ENCODE measurements at places on chromosomes 2 and 18.

DNA sequence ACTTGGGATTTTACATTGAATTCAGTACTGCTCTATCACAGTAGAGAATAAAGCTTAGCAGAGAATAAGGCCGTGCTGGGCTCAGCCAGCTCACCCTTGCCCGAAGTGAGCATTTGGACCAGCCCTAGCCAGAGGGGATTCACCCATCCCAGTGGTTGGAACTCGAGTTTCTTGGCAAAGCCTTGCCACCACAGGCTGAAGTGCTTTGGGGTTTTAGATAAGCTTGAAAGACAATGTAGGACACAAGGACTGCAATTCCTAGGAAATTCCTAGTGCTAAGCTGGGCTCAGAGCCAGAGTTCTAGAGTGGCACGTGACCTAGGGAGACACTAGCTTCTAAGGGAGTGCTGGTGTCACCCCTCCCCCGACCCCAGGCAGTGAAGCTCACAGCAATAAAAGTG lies 28.0 kb downstream of the SERPINB11 start:
- no peak for DNase-seq
- no peaks in the 10 kb centered on the region for H3K36me3 ChIP-seq
- H3K4me3 ChIP-seq: no peak overlapping the region
- H3K4me1 ChIP-seq: no peaks in the 10 kb centered on the region

GRCh38 chr18:34710934-34711333 lies 836 bp downstream of the DTNA start:
- H3K4me1 ChIP-seq: no peaks in the 10 kb centered on the region
- no peak for DNase-seq
- H3K36me3 ChIP-seq: no peaks in the 10 kb centered on the region
- no peak overlapping the region for H3K27ac ChIP-seq

- DNase-seq: no peak
- no peaks in the 10 kb centered on the region for H3K27me3 ChIP-seq
- no peak overlapping the region for H3K27ac ChIP-seq
- no peaks in the 10 kb centered on the region for H3K36me3 ChIP-seq
Measured at GRCh38 chr2:120470041-120470965, 124.4 kb downstream of the INHBB start.

DNA sequence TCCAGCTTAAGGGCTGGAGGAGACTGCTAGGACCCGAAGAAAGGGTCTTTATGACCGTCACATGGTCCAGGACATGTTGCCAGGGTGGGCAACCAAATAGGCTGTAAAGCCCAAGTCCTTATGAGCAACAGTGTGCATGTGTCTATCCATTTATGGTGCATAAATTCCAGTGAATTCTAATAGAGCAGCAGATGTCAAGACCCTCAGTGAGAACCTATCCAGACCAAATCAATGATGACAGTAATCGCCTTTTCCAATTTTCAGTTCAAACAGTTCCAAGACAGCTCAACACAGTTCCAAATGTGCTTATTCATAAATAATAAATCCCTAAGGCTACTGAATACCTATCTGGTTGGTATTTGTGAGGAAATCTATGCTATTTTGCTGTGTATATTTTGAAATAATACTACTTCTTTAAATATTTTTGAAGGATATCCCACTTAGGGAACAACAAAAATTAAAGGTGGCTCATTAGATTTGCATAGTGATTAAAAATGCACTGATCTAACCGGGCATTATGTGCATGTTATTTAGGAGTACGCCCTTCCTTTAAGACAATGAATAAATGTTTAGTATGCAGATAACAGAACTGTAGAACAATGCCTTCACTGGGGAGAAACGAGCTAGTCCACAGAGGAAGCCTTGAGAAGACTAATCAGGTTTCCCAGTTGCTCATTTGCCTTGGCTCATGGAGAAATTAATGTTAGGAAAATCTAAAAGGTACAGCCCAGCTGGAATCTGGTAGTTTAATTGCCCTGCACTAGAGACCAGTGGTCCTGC lies 519.5 kb upstream of the CHAC2 start:
- H3K36me3 ChIP-seq: no peaks in the 10 kb centered on the region
- H3K4me3 ChIP-seq: no peak overlapping the region
- no peak for DNase-seq
- no peaks in the 10 kb centered on the region for H3K27me3 ChIP-seq

- no peaks in the 10 kb centered on the region for H3K4me1 ChIP-seq
- H3K4me3 ChIP-seq: no peak overlapping the region
- no peaks in the 10 kb centered on the region for H3K27me3 ChIP-seq
- no peaks in the 10 kb centered on the region for H3K36me3 ChIP-seq
- no peak for DNase-seq
Measured at GRCh38 chr18:66778048-66778447, 174.2 kb upstream of the CDH19 start.

GRCh38 chr18:36296650-36297416 lies 680 bp upstream of the FHOD3 start:
- DNase-seq: no peak
- H3K36me3 ChIP-seq: no peaks in the 10 kb centered on the region
- H3K27ac ChIP-seq: no peak overlapping the region
- no peak overlapping the region for H3K4me3 ChIP-seq

GRCh38 chr2:73134471-73134870 lies 21.7 kb upstream of the RAB11FIP5 start:
- no peak overlapping the region for H3K4me3 ChIP-seq
- H3K27ac ChIP-seq: no peak overlapping the region
- no peaks in the 10 kb centered on the region for H3K36me3 ChIP-seq
- no peak for DNase-seq
- H3K27me3 ChIP-seq: no peaks in the 10 kb centered on the region

- H3K4me3 ChIP-seq: no peak overlapping the region
- no peaks in the 10 kb centered on the region for H3K36me3 ChIP-seq
Measured at GRCh38 chr2:74789271-74789670, 44.7 kb upstream of the HK2 start.

DNA sequence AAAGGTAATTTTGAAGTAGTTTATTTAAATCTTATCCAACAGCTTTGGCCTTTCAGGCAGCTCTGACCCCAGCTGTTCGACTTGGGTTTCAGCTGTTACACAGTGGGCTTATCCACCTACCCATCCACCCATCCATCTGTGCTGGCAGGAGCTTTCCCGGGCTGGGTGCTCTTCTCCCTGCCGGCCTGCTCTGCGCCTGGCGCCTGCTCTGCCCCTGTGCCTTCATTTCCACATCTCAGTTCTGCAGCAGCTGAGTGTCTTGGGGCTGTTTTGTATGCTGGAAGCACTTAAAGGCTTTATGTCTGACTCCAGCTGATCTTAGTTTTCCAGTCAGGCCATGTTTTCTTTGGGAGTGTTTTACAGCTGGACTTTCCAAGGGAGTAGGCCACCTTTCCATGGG lies 24.2 kb downstream of the LDLRAD4 start:
- no peaks in the 10 kb centered on the region for H3K36me3 ChIP-seq
- H3K4me1 ChIP-seq: no peaks in the 10 kb centered on the region

- DNase-seq: no peak
- no peaks in the 10 kb centered on the region for H3K27me3 ChIP-seq
- H3K4me1 ChIP-seq: no peaks in the 10 kb centered on the region
- H3K4me3 ChIP-seq: no peak overlapping the region
- no peaks in the 10 kb centered on the region for H3K36me3 ChIP-seq
Measured at GRCh38 chr18:51739044-51739666, 541.7 kb upstream of the MEX3C start.

DNA sequence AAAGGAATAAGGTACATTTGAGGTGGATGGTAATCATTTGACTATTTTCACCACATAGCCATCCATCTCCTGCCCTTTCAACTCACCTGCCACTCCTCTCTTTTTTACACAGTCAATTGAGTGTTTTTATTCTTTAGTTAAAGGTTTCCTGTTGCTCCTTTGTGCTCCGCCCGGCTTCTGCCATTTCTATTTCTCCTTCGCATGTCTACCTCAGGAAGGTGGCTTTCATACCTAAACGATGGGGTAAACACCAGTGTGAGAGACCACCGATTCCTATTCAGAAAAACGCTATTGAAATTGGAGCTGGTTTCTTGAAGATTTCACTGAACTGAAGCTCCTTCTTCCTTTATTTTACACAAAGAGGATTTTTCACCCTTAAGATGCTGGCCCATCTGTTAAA lies 1628.0 kb upstream of the PIK3C3 start:
- no peaks in the 10 kb centered on the region for H3K27me3 ChIP-seq
- H3K27ac ChIP-seq: no peak overlapping the region
- H3K4me1 ChIP-seq: no peaks in the 10 kb centered on the region
- H3K36me3 ChIP-seq: no peaks in the 10 kb centered on the region

- no peaks in the 10 kb centered on the region for H3K27me3 ChIP-seq
- H3K4me1 ChIP-seq: peaks cover 48% of the 10 kb centered on the region
- no peak overlapping the region for H3K27ac ChIP-seq
Measured at GRCh38 chr2:160474891-160475787, 18.5 kb downstream of the RBMS1 start.

GRCh38 chr2:83369601-83370418 lies 1089.3 kb downstream of the SUCLG1 start:
- H3K36me3 ChIP-seq: no peaks in the 10 kb centered on the region
- no peak overlapping the region for H3K4me3 ChIP-seq
- H3K4me1 ChIP-seq: no peaks in the 10 kb centered on the region
- no peaks in the 10 kb centered on the region for H3K27me3 ChIP-seq
- H3K27ac ChIP-seq: no peak overlapping the region

GRCh38 chr2:149702571-149702970 lies 115.0 kb upstream of the MMADHC start:
- no peak for DNase-seq
- no peaks in the 10 kb centered on the region for H3K27me3 ChIP-seq
- no peaks in the 10 kb centered on the region for H3K36me3 ChIP-seq
- H3K27ac ChIP-seq: no peak overlapping the region

DNA sequence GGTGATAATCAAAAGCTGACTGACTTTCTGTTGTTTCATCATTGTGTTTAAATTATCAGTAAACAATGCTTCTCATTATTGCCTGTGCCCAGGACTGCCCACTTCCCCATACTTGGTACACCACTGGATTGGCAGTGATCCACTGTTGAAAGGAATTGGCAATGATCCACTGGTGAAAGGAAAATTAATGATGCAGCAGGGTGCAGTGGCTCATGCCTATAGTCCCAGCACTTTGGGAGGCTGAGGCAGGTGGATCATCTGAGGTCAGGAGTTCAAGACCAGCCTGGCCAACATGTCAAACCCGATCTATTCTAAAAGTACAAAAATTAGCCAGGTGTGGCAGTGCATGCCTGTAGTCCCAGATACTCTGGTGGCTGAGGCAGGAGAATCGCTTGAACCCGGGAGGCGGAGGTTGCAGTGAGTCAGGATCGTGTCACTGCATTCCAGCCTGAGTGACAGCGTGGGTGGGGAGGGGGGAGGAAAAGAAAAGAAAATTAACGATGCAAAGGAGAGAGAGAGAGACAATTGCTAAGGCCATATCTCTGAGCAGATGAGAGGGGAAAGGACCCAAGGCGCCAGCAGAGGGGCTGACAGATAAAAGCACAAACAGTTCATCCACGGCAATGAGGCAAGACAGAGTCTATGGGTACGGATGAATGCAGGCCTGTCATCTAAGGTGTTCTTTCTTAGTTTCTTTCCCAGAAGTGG lies 10.2 kb upstream of the GTF2A1L start:
- DNase-seq: no peak
- no peak overlapping the region for H3K4me3 ChIP-seq
- no peak overlapping the region for H3K27ac ChIP-seq
- no peaks in the 10 kb centered on the region for H3K4me1 ChIP-seq
- H3K27me3 ChIP-seq: no peaks in the 10 kb centered on the region
- H3K36me3 ChIP-seq: no peaks in the 10 kb centered on the region

DNA sequence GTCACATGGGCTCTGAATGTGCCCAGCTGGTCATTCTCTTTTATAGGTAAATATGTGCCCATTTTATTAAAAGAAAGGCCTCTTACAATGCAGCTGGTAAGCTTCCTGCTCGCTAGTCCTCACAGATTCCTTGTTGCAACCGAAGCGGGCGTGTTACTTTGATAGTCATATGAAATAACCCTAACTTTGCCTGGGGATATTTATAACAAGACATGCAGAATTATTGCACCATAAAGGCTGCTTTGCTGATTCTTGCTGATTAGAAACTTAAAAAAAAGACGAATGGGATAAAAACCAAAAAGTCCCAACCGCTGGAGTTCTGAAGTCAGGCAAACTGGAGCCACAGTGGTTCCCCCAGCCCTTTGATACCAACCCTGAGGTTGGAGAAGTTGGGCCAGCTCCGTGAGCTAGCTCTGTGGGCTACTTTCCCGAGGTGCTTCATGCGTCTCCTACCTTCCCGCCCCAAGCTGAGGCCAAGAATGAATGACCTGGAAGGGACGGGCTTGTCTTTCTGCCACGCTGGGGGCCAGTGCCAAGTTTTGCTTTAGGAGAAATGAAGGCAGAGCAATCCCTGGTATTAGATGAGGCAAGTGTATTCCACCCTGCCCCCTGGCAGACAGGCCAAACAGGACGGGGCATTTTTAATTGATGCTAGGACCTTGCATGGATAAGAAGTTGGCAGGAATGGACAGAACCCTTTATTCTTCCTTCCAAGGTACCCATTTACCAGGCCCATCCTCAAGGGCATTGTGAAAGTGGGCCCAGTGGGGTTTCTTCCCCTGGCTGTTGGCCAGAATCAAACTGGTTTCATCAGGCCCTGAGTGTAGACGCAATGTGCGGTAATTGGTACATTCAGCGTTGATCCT lies 140.4 kb downstream of the KCTD1 start:
- no peak for DNase-seq
- H3K27me3 ChIP-seq: no peaks in the 10 kb centered on the region
- H3K36me3 ChIP-seq: no peaks in the 10 kb centered on the region
- H3K27ac ChIP-seq: no peak overlapping the region

Data from CD8-positive, alpha-beta memory T cell (primary cell).